ENCODE measurements at places on chromosomes 2 and 18.

- no peak for DNase-seq
Observed at GRCh38 chr2:61721382-61721781, 132.5 kb downstream of the FAM161A start.

GRCh38 chr2:72332720-72333119 lies 185.1 kb upstream of the CYP26B1 start:
- DNase-seq: no peak

- DNase-seq: no peak
Observed at GRCh38 chr18:11839556-11839955, 11.7 kb upstream of the CHMP1B start.

DNA sequence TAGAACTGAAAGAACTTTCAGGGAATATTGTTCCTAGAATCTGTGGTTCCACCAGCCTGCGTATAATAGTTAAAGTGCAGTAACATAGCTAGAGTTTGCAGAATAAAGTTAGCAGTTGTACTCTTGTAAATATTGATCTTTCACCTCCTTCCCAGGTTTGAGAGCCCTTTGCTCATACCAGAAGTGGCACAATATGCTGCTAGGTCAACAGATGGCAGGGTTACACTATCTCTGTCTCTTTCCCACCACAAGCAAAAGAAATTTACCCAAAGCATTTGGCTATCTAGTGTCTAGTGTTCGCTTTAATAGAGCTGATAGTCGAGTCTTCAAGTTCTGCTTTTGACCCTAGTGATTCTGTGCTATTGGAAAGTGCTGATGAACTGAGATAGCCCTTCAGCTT lies 119.0 kb upstream of the KLHL14 start:
- DNase-seq: no peak

- no peak for DNase-seq
Observed at GRCh38 chr18:68462766-68463165, 252.1 kb downstream of the TMX3 start.

- no peak for DNase-seq
Observed at GRCh38 chr2:203623661-203624060, 82.8 kb upstream of the CD28 start.

DNA sequence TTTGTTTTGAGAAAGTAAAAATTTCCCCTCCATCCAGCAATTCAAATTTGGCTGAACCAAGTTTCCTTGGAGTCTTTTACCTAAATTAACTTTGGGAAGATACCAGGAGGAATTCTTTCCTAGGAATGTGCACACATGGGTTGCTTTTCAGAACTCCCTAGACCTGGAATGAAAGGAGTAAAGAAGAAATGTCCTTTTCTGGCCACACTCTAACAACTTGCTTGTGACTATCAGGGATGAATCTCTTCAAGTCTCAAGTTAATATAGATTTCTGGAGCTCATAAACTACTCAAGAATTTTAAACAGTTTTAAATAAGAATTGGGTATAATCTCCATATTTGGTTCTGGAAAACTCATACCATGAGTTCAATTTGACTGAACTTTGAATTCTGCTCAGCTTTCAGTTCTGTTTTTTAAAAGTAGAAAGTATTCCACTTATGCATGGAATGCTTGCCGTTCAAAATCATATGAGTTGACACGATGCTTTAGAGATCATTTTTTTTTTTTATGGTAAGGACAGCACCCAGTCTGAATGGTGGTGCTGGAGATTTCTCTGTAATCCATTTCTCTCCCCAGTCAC lies 7.7 kb downstream of the RASGRP3 start:
- DNase-seq: no peak

GRCh38 chr2:4486971-4487370 lies 783.6 kb downstream of the DCDC2C start:
- no peak for DNase-seq

Data from NCI-H1105 (cell line).